Aorta (tissue), 5 donors: ENCODE measurements at places on chromosomes 1 and 21.
A peak's percentile ranks its signal among the peaks of the same experiment; 100 is the strongest.

DNA sequence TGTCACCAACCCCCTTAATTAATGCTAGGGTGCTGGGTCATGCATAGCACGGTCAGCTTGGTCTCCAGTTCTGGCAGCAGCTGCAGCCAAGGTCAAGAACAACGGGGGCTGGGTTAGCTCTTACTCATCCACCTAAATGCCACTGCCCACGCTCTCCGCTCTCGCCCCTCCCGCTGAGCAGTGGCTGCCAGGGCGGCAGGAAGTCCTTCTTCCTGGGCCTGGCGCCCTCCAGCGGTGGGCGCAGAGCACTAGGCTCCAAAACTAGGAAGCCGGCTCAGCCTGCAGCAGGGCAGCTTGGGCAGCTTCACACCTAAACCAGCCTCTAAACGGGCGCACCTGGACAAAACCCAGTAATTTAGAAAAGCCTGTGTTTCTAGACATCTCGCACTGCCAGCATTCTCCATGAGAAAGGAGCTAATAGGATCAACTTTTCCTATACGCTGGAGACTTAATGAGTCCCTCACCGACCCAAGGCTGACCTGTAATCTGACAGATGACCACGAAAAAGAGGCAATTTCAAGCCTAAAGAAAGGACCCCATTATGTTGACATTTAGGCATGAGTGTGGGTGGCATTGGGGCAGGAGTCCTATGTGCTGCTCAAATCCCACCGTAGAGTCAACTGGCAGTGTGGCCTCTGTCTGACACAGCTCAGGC lies 78.4 kb upstream of the LRRN2 start:
- H3K4me3 ChIP-seq = no peak overlapping the region
- H3K36me3 ChIP-seq = no peaks in the 10 kb centered on the region
- H3K27me3 ChIP-seq = no peaks in the 10 kb centered on the region
- no peak overlapping the region for H3K27ac ChIP-seq

GRCh38 chr1:221793439-221794078 lies 51.7 kb upstream of the DUSP10 start:
- H3K27ac ChIP-seq = no peak overlapping the region
- DNase-seq = no peak
- no peaks in the 10 kb centered on the region for H3K4me1 ChIP-seq
- H3K27me3 ChIP-seq = no peaks in the 10 kb centered on the region
- no peaks in the 10 kb centered on the region for H3K36me3 ChIP-seq

DNA sequence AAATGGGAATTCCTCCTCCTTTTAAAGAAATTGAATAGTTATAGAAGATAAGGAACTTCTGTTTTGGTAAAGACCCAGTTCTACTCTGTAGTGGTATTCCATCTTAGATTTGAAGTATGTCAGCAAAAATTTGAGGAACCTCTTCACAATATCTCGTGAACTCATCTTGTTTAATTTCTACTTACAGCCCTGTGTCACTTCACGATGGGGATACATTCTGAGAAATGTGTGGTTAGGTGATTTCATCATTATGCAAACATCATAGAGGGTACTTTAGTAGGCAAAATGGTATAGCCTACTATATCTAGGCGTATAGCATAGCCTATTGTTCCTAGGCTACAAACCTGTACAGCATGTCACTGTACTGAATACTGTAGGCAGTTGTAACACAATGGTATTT lies 36.0 kb downstream of the ALG6 start:
- no peak overlapping the region for H3K27ac ChIP-seq
- no peaks in the 10 kb centered on the region for H3K36me3 ChIP-seq
- DNase-seq = no peak
- no peaks in the 10 kb centered on the region for H3K27me3 ChIP-seq
- no peak overlapping the region for H3K4me3 ChIP-seq

DNA sequence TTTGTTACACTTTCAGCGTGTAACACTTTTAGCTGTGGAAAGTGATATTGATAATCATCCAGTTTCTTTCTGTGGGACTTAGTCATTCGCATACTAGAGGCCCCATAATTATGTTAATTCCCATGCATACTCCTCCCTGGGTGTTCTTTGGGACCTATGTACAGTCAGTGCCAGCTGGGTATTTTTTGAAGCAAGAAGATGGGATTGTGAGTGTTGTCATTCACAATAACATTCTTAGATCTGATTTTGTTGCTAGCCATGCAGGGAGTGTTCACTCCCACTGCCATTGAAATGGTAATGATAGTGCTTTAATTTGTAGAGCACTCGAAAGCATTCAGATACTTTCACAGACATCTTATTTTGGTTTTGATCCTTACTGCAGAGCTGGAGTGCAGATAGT lies 11.6 kb downstream of the SARS1 start:
- no peak for DNase-seq
- no peak overlapping the region for H3K4me3 ChIP-seq
- no peaks in the 10 kb centered on the region for H3K27me3 ChIP-seq
- H3K4me1 ChIP-seq = no peaks in the 10 kb centered on the region
- peaks cover 8% of the 10 kb centered on the region for H3K36me3 ChIP-seq
- no peak overlapping the region for H3K27ac ChIP-seq

DNA sequence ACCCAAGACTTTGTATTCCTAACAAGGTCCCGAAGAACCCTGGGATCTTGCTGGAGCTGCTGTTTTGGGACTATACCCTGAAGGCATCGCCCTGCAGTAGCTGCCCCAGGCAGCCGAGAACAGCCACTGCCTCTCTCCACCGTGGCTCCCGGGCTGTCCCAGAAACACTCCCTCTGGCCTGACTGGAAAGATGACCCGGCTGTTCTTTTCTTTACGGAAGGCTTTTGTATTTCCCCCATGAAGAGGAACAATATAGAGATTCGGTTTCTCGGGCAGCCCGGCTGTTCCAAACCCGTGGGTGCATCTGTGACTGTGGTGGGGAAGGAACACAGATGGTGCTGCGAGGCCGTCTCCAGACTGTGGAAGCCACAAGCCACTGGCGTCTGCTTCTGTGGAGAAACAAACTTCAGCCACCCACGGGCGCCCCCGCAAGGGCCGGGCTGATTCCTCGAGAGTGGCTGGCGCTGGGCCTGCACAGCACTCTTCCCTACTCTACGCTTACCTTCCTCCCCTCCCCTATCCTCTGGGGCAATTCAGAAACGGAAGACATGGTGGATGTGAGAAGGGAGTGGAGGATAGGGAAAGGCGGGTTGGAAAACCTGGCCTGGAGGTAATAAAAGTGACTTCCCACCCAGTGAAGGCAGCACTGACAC lies 33.7 kb upstream of the VASH2 start:
- H3K36me3 ChIP-seq = no peaks in the 10 kb centered on the region
- H3K27me3 ChIP-seq = no peaks in the 10 kb centered on the region
- H3K4me1 ChIP-seq = no peaks in the 10 kb centered on the region
- no peak overlapping the region for H3K27ac ChIP-seq
- peak; percentile 66 for DNase-seq

DNA sequence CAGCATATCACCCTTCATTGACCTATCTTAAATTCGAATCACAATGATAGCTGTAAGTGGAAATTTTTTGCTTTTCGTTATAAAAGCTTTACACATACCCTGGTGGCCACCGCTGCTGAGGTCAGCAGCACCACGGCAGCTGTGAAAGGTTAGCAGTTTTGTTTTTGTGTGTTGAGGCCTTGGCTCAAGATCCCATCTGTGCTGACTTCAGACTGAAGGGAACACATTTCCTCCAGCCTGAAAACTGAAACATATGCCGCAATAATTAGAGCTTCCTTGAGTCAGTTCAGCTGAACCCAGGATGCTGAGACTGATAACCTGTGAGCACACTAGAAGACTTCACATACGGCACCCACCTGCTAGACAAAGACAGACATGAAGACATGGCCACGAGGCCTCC lies 103.0 kb downstream of the SMYD3 start:
- no peak for DNase-seq
- H3K4me3 ChIP-seq = no peak overlapping the region
- H3K36me3 ChIP-seq = no peaks in the 10 kb centered on the region
- no peak overlapping the region for H3K27ac ChIP-seq
- no peaks in the 10 kb centered on the region for H3K4me1 ChIP-seq
